Stimulated activated CD8-positive, alpha-beta memory T cell treated with anti-CD3 and anti-CD28 coated beads, Interleukin-12 subunit alpha, Interleukin-12 subunit beta, amount 100 ng/mL, for 4 hours (primary cell): ENCODE measurements at places on chromosomes 16 and 17.
A peak's percentile ranks its signal among the peaks of the same experiment; 100 is the strongest.

DNA sequence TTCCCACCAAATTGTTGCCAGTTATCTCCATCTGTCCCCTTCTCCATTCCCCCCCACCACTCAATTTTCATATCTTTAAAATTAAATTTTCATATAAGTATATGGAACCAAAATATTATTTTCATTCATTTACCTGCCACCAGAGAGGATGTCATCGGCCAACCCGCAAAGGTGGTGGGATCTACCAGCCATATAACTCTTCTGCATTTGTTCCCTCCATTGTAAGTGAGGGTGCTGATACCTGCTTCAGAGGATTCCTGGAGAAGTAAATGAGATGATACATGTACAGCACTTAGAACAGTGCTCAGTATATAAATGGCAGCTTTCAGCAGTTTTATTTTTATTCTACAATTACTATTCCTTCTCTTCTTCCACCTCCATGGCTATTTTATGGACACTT lies 15.0 kb downstream of the HLF start:
- DNase-seq: no peak

GRCh38 chr16:19304750-19305149 lies 19.2 kb downstream of the CLEC19A start:
- no peak for DNase-seq

DNA sequence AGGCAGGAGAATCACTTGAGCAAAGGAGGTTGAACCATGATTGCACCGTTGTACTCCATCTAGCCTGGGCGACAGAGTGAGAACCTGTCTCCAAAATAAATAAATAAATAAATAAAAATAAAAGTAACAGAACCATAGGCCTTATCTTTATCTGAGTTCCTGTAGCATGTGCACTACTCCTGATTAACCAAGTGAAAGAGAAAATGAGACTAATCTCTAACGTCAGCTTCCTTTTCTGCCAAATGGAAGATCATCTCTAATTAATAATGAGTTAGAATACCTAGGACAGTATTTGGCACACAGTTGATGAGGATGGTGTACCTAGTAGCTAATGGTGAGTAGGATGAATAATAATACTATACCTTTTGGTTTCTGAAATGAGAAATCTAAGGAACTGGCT lies 520.4 kb downstream of the WWOX start:
- no peak for DNase-seq

DNA sequence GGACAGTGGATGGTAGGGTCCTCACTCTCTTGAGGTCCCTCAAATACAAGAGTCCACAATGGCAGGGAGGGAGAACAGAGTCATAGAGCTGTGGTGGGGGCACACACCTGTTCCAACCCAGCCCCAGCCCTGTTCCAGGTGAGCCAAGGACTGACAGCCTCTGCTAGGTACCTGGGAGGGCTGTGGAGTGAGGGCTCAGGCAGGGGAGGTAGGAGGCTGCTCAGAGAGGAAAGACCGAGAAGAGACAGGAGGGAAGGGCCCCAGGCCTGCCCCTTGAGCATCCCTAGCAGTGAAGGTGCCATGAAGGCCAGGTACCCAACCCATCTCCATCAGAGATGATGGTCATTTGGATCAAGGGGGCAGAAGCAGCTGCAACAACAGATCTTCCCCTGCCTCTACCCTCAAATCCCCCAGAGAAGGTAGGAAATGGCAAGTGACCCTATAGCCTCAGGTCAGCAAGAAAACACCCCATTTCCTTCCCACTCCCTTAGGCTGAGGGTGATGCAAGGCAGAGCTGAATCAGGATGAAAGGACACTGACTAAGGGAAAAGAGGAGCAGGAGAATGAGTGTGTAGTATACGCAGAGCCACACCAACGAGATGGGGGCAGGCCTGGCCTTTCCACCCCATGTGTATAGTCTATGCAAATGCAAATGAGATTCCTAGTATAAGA lies 28.6 kb downstream of the CD300LG start:
- DNase-seq: no peak

- DNase-seq: peak; percentile 13
Measured at GRCh38 chr16:85717393-85718152, 28.8 kb upstream of the GINS2 start.

DNA sequence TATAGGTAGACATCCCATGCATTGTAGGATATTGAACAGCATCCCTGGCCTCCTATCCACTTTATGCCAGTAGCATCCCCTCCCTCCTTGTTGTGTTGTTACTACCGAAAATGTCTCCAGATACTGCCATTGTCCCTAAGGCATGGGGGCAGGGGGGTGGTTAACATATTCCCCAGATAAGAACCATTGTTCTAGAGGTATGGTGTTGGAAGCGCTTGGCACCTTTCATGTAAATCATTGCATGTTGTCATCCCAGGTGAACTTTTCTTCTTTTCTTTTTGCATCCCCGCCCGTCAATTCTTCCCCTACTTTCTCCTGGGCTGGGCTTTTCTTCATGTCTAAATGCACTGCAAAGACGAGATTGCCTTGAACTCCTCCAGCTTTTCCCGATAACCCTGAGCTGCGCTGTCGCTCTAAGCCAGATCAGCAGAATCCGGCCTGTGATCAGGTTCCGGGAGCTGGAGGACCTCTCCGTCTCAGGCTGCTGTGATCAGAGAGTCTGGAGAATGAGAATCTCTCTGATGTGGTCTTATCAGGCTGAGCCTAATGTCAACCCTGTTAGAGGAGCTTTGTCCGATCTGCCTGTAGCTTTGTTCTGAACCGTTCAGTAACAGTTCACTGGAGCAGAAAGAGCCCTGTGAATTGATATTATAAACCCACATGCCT lies 76.2 kb downstream of the RBFOX1 start:
- no peak for DNase-seq

DNA sequence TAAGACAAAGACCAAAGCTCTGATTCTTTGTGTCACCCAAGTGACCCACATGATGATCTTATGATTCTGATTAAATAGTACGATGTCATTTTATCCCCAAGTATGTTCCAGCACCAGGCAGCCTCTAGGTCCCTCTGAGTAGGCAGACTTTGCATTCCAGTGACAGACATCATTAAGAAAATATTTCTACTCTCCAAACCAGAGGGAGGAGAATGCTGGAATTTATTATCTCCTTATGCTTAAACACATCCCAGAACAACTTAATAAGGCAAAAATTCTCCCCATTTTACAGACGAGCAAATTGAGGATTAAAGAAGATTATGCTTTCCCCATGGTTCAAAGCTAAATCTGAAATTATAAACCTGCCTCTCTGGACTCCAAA lies 192.8 kb upstream of the CDH11 start:
- DNase-seq: no peak

DNA sequence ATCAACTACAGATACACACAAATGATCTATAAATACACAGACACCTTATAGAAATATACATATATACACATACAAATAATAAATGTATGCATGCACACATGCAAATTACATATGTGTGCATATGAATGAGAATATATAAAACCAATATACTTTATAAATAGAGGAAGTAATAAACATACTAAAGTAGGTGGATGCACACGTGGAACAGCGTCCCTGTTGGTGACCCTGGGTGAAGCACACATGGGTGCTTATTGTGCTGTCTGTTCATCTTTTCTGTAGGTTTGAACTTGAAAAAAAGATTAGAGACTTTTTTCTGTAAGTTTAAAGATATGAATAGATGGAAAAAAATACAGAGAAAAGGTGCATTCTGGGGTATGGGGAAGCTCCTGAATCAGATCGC lies 111.3 kb downstream of the SDR42E1 start:
- DNase-seq: no peak

- no peak for DNase-seq
Measured at GRCh38 chr17:66904760-66905624, 59.5 kb upstream of the CACNG4 start.

DNA sequence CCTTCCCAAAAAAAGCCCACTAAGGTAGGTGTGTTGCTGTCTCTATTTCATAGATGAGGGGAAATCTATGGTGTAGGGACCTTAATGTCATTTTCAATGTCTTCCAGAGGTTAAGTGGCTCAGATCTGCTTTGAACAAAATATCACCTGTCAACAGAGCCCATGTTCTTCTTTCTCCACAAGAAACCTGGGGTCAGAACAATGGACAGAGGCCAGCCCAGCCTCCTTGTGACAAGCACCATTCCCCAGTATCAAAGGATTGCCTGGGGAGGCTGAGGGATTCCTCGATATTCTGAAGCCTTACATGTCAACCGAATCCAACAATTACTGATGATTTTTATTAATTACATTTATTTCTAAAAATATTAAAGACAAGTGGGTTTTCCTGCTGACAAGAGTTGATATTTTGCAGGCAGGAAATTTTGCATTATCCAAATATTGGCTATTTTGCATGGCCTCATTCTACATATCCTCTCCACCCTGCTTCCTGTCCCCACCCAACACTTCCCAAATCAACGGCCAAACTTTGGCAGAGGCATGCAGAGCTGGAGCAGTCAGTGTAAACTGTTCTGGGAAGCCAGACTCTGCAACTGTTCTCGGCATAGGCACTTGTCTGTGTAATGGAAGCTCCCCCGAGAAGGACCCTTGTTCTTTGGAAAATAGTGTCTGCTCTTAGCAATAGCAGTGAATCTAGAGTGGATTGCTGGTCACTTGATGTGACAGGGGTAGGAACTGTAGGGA lies 281.5 kb downstream of the HS3ST3A1 start:
- DNase-seq: no peak

DNA sequence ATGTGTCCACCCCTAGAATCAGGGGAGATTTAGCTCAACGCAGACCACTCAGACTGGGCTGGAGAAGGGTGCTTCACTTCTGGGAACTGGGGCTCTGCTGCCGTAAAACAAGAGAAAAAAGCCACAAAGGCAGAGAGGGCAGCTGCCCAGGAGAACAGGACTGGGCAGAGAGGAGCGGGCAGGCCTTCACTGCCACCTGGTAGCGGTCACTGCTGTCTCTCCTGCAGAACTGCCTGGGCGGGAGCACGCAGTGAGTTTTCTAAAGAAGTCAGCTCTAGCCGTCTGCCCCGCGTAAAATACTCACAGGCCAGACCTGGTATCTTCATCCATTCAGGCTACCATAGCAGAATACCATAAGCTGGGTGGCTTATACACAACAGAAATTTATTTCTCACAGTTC lies 103.8 kb downstream of the AMFR start:
- no peak for DNase-seq

DNA sequence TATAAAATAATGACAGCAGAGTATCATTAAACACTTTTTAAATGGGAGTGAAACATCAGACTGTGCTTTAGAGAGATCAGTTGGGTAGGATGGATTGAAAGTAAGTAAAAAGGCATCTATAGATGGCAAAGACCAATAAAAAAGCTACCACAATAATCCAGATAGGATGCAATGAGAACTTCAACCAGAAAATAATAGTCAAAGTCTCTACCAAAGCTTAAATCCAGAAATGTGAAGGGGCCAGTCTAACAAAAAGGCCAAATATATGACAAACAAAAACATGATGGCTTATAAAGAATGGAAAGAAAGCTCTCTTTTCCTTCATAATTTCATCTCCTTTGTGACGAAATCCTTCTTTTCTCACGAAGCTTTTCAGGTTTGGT lies 12.3 kb downstream of the KANSL1 start:
- no peak for DNase-seq

- no peak for DNase-seq
Measured at GRCh38 chr16:25141648-25142047, 30.1 kb downstream of the LCMT1 start.

GRCh38 chr17:9479964-9480363 lies 95.7 kb downstream of the STX8 start:
- DNase-seq: no peak

GRCh38 chr17:79778504-79779083 lies 646 bp downstream of the CBX2 start:
- DNase-seq: no peak
